ENCODE measurements at places on chromosomes 11 and 22.
A peak's percentile ranks its signal among the peaks of the same experiment; 100 is the strongest.

GRCh38 chr22:33918676-33919365, 1.5 kb downstream of the LARGE1 start:
- DNase-seq: no peak

DNA sequence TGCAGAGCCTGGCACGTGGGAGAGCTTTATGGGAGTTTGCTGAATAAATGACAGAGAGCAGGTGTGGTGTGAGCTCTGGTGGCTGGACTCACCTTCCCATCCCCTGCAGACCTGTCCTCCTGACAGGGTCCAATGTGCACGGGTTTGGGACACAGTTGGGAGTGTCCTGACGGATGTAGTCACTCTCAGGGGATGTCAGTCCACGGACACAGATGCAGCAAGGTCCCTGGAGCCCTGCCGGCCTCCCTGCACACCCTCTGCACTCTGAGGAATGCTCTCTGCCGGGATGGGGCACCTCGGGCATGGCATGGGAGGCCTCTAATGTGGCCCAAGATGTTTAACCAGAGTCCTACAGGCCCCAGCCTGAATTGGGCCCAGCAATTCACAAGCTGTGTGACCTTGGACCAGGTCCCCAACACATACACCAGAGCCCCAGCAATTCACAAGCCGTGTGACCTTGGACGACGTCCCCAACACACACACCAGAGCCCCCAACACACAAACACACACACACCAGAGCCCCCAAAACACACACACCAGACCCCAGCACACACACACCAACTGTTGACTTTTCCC, 30.0 kb upstream of the RFPL3 start:
- no peak for DNase-seq

DNA sequence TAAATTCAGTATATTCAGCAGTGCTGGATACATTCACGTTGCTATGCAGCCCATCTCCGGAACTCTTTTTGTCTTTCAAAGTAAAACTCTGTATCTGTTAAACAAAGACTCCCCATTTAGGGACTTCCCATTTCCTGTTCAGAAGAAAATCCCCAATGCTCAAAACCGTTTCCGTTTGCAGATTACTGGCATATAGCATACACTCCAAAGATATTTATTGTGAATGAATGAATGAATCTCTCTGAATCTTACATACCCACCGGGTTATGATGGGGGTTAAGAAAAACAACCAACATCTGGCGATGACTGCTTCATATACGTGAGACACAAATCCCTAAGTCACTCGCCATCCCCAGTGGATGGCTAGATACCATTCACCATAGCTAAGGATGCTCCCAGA, 1.6 kb downstream of the THY1 start:
- no peak for DNase-seq

GRCh38 chr11:127862406-127862805, 725.0 kb downstream of the ETS1 start:
- DNase-seq: no peak

- peak; percentile 8 for DNase-seq
These were observed 18.9 kb downstream of the SHANK3 start for GRCh38 chr22:50691521-50691920.

DNA sequence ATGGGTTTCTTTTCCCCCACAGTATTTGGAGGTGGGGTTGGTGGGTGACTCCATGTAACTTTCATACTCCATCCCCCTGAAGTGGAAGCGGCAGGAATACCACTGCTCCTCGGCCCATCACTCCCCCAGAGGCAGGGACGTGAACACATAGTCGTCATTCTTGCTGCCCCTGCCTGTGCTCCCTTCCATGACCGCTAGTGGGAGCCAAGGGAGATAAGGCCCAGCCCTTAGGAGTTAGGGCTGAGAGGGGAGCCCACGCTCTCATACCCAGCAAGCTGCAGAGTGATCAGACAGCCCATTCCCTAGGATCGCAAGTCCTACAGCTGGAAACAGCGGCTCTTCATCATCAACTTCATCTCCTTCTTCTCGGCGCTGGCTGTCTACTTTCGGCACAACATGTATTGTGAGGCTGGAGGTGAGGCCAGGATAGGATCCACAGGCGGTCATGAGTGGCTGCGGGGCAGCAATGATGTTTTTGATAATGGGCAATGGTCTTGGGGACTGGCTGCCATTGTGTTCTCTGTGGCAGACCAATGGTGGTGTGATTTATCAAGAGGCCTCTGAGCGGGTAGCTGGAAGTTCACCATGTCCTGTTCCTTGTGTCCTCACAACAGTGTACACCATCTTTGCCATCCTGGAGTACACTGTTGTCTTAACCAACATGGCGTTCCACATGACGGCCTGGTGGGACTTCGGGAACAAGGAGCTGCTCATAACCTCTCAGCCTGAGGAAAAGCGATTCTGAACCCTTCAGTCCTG, 15.9 kb downstream of the RHOG start:
- DNase-seq: no peak

DNA sequence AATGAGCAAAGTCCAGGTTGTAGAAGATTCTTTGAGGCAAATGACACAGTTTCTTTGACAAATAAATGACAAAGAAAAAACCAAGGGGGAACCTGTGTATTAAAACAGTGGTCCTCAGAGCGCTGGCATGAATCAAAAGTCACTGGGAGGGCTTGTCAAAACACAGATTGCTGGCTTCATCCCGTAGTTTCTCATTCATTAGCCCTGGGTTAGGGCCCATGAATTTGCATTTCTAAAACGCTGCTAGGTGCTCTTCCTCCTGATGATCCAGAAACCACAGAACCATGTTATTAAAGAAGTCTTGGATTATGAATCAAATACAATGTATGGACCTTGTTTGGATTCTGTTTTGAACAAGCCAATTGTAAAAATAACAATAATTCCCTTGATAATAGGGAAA, 92.7 kb downstream of the YAP1 start:
- no peak for DNase-seq

DNA sequence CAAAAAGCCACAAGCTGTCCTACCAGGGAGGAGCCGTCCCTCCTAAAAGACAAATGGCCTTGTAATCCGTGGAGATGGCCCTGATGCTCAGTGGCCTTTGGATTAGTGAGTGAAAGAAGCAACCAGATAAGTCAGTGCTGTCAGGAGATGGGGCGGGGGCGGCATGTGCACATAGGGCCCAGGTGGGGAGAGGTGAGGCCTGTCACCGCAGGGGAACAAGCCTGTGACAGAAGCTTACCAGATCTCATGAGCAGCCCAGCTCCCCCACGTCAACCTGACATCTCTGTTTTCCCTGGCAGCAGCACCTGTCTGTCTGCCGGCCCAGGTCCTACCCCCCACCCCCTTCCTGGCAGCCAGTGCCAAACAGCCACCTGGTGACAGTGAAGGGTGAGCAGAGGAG, 162.6 kb downstream of the BUD13 start:
- no peak for DNase-seq

DNA sequence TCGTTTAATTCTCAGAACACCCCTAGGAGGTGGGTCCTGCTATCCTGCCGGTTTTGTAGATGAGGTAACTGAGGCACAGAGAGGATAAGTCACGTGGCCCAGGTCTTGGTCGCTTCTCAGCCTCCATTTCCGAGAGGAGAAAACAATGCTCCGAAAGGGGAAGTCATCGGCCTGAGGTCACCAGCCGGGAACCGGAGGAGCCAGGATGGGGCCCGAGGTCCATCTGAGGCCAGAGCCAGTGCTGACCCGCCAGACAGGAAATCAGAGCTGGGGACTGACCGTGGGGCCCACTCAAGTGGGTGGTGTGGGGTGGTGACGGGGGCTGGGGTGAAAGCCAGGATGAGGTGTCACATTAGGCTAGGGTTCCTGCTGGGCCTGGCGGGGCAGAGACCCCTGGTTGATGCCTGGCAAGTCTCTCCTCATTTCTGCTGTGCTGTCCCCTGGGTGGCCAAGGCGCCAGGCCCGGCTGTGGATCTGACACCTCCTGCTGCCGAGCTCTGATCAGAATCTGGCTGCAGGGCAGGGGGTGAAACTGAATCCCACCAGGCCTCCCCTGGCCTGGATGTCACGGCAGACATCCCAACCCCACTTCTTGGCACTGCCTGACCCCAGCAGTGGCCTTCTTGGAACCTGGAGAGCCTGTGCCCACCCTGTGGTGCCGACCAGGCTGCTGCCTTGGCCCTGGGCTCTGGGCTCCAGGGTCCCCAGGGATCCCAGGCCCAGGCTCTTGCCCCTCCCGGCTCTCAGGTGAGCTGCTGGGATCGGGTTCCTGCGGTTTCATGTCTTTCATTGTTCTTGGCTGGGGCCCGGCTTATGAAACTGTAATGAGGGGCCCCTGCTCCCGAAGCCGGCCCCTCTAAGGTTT, 12.0 kb downstream of the TRIOBP start:
- no peak for DNase-seq

DNA sequence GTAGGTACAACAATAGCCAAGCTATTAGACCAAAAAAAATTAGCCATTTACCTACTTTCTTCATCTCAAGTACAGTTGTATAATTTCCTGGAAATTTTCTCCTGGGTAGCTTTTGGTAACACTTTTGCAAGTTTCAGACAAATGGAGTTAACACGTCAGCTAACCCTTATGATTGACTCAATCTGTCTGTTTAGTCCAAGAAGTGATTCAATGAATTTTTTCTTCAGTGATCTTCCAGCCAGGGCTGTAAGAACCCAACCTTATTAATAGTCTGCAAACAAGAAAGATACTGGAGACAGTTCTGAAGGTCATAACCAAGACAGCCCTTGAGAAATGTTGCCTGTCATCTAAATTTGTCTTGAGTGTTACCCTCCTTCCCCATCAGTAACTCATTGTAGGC, 30.1 kb upstream of the FIBIN start:
- no peak for DNase-seq

- peak; percentile 86 for DNase-seq
These were observed 718 bp downstream of the FADS2 start for GRCh38 chr11:61828629-61829407.

GRCh38 chr22:49460592-49461281, 366.9 kb downstream of the BRD1 start:
- peak; percentile 29 for DNase-seq

DNA sequence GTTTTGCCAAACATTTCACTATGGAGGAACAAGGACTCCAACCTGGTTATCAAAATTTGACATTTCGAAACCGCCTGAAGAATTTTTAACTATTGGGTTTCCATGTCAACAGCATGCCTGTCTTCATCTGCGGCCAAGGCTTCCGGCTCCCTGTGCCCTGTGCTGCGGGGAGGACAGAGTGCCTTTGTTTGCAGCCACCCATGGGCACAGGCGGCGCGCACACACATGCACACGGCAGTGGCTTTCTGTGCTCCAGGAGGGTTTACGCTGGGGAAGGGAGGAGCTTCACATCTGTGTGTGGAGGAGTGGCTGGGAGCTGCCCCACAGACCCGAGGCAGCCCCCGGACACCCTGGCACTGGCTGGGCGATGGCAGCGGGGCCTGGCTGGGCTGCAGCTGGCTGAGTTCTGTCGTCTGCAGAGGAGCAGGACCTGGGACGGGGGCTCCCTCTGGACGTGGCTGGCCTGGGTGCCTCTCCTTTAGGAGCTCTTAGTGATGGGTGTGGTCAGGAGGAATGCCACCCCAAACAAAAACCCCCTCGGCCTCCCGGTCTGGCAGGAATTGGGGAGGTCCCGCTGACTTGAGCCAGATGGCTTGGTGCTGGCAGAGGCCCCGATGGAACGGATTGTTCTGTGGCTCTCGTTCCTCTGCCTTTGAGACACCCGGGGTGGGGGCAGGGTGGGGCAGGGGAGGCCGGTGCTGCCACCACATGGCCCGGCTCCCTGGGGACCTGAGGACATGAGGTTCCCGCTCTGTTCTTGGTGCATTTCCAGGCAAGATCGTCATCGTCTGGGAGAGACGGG, 1290.9 kb downstream of the BRD1 start:
- no peak for DNase-seq

DNA sequence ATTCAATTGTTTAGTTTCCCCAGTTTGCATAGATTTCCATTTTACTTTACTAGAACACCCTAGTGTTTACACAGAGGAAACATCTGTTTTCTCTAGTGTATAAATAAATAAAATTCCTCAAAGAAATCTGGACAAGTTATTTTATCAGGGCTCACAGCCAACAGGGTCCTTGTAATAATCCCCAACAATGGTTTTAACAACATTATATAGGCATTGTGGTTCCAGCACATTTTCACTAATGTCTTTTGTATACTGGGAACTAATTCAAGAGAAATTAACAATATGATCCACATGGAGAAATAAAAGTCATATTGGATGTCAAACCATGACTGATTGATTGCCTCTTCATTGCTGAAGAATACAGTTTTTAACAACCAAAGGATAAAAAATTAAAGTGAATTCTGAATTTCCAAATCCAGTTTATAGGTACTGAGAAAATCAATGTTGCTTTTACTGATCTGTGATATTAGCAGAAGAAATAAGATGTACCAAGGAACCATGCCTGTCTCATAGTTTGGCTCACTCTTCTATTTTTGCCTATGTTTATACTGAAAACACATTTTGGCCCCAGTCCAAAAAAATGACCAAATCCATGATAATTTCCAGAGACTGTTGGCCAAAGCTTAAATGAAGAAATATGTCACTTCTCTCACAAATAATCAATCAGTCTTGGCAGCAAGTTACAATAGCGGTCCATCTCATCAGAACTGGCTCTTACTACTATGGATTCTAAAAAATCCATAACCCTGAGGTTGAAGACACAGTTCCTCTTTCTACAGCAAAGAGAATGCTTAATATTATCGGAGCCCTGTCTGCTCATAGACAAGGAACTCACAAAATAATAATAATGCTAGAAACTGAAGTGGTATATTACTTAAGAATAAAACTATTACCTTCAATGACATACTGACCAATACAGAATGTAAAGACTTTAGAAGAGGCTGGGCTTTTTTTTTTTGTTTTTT, 1.4 kb upstream of the MS4A13 start:
- DNase-seq: no peak

Measured in thyroid gland (tissue), 4 donors.